Activated CD8-positive, alpha-beta T cell treated with anti-CD3 and anti-CD28 coated beads, Interleukin-2, amount 10 ng/mL, durations not matched to agents 7 days and 5 days (primary cell): ENCODE measurements at places on chromosomes 13 and 19. TPM values are rescaled to one million over a fixed set of nuclear protein-coding genes. Genes with fewer than 3 reads are reported as not detected.

Gene ATP1A3
- total RNA-seq, result 3.3 TPM

Gene KIR3DL2
- total RNA-seq, result 0.61 TPM

Gene SIGLEC9
- 0.60 TPM for total RNA-seq

Gene TEKTIP1
- 8.3 TPM for total RNA-seq

Gene CKAP2
- 84.4 TPM for total RNA-seq

Gene CBY2
- total RNA-seq, result not detected

Gene FUT2
- total RNA-seq, result not detected

Gene ZNF345
- total RNA-seq, result 4.9 TPM

Gene S1PR5
- 0.95 TPM for total RNA-seq

Gene TPP2
- 85.4 TPM for total RNA-seq

Gene MED25
- total RNA-seq, result 62.2 TPM

Gene JAK3
- total RNA-seq, result 127 TPM

Gene ZNF728
- total RNA-seq, result not detected

Gene PPM1N
- 3.2 TPM for total RNA-seq

Gene LILRA1
- total RNA-seq, result not detected

Gene GNA15
- 23.8 TPM for total RNA-seq

DNA sequence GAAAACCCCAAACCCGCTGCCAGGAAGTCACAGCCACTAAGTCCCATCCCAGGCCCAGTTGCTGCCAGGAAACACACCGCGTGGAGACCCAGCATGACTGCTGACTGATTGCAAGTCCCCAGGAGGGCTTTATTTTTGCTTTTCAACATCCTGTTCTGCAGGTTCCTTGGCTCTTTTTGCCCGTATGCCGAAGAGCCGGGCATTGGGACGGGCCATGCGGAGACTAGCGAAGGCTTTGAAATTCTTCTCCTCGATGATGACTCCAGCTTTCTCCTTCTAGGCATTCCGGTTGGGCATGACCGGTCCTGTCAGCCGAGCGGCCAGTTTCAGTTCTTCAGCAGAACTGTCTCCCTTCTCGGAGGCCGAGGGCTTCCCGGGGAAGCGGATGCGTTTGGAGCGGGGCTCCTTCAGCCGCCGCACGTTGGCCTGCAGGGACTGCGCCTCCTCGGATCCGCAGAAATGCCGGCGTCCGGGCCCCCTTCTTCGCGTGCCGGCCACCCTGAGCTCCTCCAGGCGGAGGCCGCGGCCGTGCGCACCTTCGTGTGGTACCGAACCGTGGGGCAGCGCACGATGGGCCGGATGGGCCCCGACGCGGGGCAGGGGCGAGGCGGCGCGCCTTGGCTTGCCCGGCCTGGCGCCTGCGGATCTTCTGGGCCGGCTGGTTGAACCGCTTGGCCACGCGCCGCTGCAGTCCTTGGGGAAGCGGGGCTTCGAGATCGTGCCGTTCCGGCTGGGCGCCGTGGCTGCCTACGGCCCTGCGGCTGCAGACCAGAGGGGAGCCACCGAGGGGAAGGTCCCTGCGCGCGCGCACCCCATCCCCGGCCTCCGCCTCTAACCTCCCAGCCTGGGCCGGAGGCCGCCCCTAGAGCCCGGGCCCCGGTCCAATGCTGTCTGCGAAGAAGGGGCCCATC lies 15.2 kb downstream of the ZSCAN5C start:
- DNase-seq, result peak; percentile 35

DNA sequence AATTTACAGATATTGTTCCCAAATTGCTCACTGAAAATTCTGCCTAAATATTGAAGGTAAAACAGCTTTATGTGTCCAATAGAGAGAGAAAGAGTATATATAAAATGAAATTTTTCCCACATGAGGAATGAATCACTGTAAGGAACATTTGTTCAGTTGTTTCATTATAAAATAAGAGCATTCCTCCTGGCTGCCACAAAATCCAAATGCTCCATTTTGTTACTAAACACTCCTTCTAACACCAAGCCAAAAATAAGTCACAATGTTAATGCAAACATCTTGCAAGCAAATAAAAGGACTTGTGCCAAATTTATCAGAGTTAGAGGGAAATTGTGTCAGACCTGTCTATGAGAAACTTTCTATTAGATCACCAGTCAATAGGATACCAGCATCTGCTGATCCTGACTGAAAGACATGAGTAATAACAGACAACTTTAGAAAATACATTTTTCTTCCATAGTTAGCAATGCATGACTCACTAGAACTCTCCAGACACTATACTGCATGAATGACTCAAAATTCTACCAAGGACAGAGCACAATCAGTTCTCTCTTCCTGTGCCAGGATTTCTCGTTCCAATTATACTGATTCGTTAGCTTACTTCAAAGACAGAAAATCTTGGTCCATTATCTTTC lies 83.5 kb upstream of the FNDC3A start:
- no peak for DNase-seq

DNA sequence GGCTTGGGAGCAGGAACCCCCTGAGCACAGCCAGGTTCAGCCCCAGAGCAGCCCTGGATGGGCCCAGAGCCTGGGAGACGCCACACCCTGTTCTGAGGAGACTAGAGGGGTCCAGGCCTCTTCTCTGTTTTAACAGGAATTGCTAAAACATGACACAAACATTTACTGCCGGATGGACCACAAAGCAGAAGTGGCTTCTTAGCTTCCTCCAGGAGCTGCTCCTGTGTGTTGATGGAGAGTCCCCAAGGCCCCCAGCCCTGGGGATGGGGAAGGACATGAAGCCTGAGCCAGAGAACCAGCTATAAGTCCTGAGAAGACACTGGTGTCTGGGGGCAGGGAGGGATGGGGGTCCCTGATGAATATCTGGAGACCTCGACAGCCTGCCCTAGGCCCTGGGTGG lies 14.6 kb downstream of the CEACAM3 start:
- no peak for DNase-seq

DNA sequence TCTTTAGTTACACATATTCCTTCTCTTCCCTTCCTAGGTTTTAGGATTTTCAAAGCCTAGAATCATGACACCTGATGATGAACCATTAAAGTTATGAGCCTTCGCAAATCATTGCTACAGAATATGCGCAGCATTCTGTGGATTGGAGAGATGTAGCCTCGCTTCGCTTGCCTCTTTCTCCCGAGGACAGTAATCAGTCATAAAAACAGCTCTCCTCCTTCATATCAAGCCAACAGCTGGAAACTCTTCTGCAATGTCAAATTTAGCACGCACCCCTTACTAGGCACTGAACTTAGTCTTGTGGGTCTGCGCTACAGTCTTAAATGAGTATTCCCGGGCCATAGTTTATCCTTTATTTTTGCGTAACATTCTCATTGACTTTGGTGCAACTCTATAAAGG lies 79.6 kb downstream of the DACH1 start:
- DNase-seq, result no peak

GRCh38 chr13:46490129-46490528 lies 62.8 kb upstream of the LRCH1 start:
- no peak for DNase-seq

DNA sequence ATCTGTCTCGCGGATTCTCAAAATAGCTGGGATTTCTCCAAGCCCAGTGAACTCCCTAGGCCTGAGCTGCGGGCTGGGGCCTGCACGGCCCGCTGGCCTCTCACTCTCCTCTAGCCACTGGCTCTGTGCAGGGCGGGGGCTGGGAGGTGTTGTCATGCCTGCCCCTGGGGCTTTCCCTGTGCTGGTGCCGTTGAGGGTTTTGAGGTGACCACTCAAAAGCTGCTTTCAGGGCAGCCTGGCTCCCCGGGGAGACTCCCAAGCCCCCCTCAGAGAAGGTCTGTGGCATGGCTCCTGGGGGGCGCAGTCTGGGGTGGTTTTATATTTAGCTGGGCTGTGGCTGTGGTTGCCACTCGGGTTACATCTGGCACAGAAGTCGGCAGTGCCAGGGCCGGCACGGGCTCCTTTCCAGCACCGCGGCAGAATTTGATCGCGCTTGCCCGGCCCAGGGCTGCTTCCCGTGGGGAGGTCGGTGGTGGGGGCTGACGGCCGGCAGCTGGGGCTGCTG lies 10.0 kb downstream of the NDUFB7 start:
- no peak for DNase-seq

DNA sequence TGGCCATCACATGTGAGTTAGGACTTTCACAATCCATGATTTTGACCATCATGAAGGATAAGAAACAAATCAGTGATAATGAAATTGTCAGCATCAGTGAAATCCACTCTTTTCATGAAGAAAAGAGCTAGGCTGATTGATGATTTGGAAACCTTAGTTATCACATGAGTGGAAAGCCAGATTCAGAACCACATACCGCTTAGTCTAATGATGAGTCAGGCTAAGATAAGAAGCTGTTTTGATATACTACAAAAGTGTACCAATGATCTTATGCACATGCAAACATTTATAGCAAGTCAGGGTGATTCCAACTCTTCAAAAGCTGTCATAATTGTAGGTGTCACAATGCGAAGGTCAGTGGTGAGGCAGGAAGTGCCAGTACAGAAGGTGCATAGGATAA lies 519.3 kb downstream of the GPC6 start:
- DNase-seq, result no peak

- no peak for DNase-seq
Observed at GRCh38 chr13:43269037-43269481, 245.7 kb downstream of the DNAJC15 start.

DNA sequence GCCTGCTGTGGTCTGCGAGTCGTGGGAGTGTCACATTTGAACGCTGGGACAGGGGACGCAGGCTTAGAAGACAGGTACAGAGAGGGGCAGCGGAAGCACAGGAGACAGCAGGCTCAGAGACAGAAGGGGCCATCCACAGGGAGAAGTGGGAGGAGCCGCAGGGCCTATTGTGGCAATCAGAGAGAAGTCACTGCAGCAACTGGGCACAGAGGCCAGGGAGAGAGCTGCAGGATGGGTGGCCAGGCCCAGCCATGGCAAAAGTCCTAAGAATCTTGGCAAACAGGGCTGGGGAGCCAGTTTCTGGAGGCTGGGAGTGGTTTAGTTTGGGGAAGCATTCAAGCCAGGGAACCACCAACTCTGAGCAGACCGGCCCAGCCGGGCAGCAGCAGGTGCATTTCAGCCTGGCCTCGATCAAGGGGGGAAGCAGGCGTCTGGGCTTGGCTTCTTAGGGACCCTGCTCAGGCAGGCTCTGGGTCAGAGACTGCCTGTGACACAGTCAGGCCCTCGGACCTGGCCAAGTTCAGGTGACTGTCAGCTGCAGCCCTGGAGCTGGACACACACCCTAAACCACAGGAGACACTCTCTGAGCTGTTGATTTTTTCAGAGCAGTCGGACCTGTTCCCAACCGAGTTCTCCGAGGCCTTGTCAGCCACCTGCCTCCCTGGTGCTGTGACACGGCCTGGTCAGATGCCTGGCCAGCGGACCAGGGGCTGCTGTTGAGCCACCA lies 11.8 kb downstream of the SH3GL1 start:
- no peak for DNase-seq

GRCh38 chr13:97185291-97185690 lies 36.8 kb upstream of the MBNL2 start:
- DNase-seq, result no peak

GRCh38 chr19:33879818-33880575 lies 83.3 kb downstream of the KCTD15 start:
- no peak for DNase-seq

DNA sequence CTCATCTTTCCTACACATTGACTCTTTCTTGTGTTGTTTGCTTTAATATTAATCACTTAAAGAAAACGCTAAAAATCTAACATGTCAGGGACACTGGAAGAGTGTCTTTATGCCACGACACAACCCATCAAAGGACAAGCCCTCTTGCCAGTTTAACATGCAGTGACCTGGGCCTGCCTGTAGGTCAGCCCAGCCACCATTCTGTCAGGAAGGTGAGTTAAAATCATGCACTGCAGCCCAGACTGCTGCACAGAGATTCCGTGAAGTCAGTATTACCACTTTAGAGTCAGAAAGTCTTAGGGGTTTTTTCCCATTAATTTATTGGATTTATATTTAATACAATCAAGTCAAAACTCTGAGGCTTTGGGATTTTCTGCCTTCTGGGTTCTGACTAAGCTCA lies 58.0 kb downstream of the TNFRSF19 start:
- no peak for DNase-seq

GRCh38 chr19:12838182-12838885 lies at the start of gene MAST1:
Gene MAST1, plus strand, starts transcription at chr19:12838515. Its CDS starts 58 bp downstream, at chr19:12838573.
- DNase-seq, result peak; percentile 64

- peak; percentile 60 for DNase-seq
Observed at GRCh38 chr19:17402982-17403855, 2.2 kb downstream of the BST2 start.

GRCh38 chr13:110103534-110103933 lies 203.4 kb downstream of the COL4A1 start:
- no peak for DNase-seq
